Amniotic epithelial cell (primary cell): ENCODE measurements at places on chromosomes 6 and 20.

- DNase-seq = peak; percentile 98
Observed at GRCh38 chr6:11766589-11767450, 11.8 kb downstream of the ADTRP start.

DNA sequence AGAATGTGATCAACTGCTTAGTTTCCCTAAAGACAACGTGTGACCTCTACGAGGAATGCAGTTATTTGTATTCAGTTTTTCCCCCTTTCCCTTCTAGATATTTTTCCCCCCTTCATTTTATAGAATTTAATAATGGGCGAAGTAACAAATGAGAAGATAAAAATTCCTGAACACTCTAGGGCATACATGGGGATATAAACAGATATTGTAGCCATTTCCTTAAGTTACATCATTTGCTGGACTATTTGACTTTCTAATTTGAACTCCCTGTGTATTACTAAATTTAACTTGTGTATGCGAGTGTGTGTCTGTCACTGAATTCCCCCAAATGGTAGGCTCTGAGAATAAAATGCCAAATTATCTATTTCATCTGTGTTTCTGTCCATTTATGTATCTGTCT, 99.0 kb upstream of the ZFP64 start:
- no peak for DNase-seq

- no peak for DNase-seq
Observed at GRCh38 chr6:33428966-33429749, 9.3 kb downstream of the SYNGAP1 start.

DNA sequence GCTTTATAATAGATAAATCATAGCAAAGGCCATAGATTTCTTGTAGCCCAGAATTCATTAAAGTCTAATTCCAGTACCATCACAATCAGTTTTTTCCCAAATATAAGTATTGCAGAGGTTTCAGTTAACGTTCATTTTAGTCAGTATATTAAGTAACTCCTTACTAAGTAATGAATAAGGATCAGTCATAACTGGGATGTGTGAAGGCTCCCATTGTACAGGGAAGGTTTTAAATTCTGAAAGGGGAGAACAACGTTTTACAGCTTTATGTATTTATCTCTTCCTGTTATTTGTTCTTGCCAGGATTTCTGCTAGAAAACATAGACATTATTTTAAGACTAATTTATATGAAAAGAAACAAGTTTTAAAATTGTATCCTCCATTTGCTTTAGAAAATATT, 215.5 kb upstream of the LAMP5 start:
- DNase-seq = no peak

- no peak for DNase-seq
Observed at GRCh38 chr6:166616261-166617238, 10.5 kb downstream of the RPS6KA2 start.

DNA sequence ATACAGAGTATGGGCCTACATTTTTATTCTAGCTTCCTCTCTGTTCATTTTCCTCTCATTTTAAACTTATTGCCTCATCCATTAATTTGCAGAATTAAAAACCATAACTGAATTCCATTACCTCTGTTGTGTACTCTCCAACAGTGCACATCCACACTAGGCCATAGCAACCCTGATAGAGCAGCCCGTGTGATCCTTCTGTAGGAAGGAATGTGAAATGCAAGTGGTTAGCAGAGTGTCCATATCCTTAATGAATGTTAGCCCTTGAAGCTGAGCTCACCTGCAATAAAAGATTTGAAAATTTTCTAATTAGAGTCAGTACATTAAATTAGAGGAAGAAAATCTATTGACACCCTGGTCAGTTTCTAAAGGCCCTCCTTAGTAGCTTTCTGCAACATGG, 6.5 kb upstream of the GRIK2 start:
- peak; percentile 28 for DNase-seq

DNA sequence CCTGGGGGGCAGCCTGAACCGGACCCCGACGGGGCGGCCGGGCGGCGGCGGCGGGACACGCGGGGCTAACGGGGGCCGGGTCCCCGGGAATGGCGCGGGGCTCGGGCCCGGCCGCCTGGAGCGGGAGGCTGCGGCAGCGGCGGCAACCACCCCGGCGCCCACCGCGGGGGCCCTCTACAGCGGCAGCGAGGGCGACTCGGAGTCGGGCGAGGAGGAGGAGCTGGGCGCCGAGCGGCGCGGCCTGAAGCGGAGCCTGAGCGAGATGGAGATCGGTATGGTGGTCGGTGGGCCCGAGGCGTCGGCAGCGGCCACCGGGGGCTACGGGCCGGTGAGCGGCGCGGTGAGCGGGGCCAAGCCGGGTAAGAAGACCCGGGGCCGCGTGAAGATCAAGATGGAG, 636 bp downstream of the SRF start:
- no peak for DNase-seq

- DNase-seq = peak; percentile 81
Observed at GRCh38 chr6:56708810-56709597, 66.3 kb upstream of the DST start.

- DNase-seq = peak; percentile 67
Observed at GRCh38 chr6:152054441-152054840, 247.0 kb downstream of the ESR1 start.

GRCh38 chr20:8891039-8891438, 177.8 kb upstream of the PLCB4 start:
- DNase-seq = no peak

DNA sequence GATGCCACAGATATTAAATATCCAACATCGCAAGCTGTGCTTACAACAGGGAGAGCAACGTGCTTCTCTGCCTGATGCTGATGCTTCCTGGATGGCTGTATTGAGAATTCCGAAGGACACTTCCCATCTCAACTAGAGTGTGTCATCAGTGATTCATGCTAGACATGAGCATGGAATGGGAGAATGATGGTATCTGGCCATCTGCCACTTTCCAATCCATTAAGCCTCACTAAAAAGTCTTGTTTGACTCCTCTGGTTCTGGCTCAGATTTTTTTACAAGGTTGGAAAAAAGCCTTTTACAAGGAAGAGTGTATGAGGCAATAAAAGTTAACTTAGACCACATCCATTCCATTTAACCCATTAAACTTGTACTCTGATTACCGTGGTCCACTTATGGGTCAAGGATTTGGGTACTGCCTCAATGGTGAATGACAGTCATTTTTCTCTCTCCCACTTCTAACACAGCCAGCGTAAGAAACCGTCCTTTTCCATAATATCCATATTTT, 265.3 kb downstream of the UST start:
- peak; percentile 99 for DNase-seq

- no peak for DNase-seq
Observed at GRCh38 chr6:132648828-132649227, 10.2 kb downstream of the TAAR1 start.

DNA sequence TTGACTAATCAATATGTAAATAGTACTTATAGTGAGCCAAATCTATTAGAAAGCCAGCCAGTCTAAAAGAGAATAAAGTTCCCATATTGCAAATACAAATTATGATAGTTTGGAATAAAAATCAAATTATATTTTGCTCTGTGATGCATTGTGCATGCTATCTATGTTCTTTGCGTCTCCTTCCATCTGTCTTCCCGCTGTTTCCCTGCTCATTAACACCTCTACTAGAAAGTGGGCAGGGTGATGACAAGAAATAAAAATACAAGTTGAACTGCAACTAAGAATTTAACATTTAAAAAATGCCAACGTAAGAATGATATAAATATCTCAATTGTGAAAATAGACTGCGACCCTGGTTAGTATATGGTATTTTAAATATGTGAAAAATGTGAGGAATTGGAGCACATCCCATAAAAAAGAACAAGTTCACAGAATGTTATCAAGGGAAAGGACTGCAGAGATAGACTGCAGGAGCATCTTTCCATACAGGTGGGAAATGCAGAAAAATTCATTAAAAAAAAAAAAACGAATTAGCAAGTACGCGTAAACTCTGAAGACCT, 157.6 kb upstream of the PDE7B start:
- peak; percentile 8 for DNase-seq

DNA sequence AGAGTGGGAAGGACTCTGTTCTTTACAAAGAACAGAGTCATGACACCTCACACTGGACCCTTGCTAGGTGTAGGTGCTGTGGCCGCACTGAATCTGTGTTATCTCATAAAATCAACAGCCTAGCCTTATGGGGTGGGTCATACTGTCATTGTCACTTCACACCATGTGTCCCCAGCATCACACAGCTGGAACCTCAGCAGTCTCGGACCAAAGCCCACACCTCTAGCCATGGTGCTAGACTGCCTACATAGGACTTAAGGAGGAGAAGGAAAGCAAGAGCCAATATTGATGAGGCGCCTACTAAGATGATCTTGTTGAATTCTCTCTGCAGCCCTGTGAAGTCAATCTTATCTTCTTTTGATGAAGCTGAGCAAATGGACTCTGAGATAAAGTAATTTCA, 31.0 kb downstream of the UNC5CL start:
- no peak for DNase-seq

DNA sequence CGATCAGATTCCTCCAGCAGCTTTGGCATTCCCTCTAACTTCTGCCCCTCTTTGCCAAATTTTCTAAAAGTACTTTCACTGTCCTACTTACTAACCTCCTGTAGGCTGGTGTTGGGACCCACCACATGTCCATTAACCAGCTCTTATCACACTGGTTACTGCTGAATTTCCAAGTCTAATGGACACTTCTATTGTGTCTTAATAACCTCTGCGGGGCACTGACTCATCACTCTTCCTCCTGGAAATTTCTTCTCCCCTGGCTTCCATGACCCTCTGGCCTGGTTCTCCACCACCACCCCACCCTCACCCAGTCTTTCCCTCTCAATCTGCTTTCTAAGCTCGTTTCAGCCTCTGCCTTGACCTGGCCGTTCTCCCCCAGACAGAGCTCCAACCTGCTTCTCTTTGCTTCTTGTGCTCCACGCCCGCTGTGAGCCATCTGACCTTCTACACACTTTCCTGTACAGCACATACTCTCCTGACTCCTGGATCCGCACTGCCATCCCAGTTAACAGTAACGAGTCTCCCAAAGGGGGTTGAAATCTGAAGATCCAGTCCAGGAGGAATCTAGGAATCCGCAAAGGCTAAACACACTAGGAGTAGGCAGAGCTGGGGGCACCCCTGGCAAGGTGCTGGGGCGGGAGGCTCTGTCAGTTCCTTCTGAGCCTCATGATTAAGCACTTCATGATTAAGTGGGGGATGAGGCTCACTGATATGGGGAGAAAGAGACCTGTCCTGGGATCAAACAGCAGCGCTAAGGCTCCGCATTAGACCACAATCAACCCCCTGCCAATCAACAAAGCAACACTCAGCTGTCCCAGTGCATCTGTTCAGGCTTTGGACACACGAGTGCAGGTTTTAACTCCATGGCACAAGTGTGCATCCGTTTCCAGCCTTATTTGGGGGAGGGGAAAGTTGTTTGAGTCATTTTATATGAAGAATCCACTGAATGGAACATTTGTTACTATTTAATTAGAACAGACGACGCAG, 146.3 kb downstream of the LY86 start:
- DNase-seq = peak; percentile 36

DNA sequence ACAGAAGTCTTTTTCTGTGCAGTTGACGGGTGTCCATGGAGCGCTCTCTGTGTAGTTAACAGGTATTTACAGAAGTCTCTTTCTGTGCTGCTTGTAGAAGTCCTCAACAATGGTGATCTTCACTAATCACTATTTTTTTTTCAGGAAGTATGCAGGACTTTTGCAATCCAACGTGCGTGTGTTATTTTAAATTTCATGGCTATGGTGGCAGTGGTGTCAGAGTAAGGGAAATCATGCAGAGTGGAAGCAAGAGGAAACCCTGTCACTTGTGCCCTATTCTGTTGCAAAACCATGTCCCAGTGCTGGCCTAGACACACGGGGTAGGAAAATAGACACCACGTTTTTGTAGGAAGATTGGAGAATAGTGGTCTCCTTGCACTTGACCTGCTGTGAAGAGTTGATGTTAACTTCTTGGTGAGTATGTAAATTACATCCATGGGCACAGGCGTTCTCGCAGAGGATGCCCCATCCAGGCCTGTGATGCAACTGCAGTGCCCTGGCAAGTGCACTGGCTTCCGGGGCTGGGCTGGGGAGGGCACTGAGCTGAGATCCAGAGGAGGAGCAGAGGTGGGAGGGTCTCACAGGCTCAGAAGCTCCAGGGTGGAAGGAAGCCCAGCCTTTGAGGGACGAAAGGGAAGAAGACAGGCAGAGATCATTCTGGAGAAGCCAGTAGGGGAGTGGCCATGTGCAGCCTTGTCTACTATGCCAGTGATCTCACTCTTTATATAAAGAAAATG, 146.5 kb downstream of the SYCP2 start:
- DNase-seq = no peak

GRCh38 chr20:4885877-4886276, 115.4 kb downstream of the SLC23A2 start:
- no peak for DNase-seq

- DNase-seq = no peak
Observed at GRCh38 chr6:20236344-20236743, 24.1 kb upstream of the MBOAT1 start.

DNA sequence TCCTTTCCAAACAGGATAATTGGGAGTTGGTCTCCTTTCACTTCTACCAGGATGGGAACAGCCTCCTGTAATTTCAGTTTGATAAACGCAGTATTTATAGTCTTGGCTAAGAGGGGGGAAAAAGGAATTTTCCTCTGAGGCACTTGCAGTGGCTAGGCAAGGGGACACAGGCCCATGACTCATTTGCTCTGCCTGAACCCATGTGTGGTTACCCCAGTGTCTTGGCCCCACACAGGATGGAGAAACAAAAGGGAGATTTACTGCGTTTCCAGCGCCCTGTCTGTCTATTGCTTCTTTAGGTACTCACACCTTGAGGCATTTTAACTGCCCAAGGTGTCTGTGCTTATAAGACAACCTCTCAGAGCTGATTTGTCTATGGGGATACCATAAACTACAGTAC, 74.8 kb upstream of the NEDD9 start:
- DNase-seq = no peak

DNA sequence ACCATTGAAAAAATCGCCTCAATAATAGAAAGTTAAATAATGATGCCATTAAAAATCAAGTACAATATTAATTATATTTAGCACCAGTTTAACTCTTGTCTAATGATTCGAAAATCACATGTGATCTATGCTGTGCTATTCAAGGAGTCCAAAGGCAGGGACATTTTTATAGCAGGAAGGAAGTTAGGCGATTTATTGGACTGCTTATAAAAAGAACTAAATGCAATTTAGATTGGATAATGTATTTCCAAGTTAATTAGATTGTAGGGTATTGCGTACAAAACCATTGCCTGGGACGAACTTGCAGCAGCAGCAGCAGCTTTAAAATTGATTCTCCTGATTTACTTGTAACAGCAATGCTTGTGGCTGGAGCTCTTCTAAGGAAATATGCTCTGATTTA, 87.4 kb upstream of the TMEM181 start:
- DNase-seq = no peak

DNA sequence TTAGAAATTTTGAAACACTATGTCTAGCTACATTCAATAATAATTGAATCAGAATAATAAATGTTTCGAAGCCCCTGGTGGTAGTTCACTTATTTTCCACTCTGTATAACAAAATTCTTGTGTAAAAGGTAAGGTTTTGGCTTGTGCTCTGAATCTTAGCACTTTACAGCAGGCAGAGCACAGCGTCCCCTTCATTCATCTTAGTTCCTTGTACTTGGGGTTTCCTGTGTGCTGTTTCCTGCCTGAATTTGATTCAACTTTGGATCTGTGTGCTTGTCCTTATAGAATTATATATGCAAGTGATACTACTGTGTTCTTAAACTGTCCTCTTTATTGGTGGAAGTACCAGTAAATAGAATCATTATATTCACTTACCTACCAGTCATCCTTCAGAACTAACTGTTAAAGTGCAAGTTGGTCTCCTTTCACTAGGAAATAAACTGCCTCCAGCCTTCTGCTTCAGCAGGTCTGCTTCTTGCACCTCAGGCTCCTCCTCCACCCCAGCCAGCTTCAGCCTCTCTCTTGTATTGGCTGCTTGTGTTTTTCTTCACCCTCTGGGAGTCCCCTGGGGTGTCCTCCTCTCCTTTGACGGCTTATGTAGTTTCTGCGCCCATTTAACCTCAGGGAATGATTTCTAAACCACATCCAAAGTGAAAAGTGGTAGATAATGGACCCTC, 28.8 kb upstream of the TULP4 start:
- DNase-seq = peak; percentile 48
